RWPE2 (cell line): ENCODE measurements at places on chromosomes 12 and 14.

DNA sequence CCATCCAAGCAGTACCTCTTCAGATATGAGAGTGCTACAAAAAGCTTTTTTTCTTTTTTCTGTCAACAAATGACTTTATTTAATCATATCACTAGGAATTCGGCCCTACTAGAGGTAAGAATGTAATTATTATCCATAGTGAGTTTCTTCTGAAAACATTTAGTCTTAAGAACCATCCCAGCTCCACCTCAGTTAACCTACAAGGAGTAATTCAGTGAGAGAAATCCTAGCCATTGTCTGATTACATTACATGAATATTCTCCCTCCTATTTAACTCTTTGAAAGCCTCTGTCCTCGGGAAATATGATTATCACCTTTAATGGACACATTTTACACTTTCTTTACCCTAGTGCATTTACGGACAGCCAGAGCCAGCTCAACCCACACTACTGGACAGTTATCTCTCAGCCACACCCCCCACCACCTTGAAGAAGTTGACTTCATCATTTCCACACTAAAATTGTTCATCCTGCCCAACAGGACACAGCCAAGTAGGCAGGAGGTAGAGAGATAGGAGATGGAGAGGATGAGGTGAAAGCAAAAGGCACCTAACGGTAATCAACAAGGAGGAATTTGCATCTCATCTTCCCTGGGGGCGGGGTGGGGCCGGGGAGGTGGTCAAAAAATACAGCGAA, 1.3 kb downstream of the PPFIA2 start:
- no peak for DNase-seq

DNA sequence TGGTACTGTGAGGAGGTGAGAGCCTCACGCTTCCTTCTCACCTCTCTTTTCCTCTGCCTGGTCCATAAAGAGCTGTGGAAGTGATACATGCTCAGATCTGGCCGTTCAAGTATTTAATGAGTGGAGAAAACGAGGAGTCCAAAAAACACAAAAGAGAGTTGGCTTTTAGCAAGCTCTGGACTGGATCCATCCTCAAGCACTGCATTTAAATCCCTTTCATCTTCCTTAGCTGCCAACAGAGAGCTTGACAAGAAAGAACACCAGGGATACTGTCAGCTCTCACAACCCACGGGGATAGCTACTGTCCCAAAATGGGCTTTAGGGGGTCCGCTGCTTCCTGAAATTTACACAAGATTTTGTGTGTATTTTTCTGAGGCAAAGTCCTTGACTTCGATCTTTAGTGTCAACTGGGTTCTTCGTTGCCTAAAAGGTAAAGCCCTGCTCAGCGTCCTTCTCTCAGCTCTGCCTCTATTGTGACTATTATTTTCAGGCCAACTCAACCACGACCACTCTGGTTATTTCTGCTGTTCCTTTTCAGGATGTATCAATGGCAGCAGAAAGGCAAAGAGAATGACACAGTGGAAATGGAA, 120.9 kb downstream of the TMTC1 start:
- no peak for DNase-seq

DNA sequence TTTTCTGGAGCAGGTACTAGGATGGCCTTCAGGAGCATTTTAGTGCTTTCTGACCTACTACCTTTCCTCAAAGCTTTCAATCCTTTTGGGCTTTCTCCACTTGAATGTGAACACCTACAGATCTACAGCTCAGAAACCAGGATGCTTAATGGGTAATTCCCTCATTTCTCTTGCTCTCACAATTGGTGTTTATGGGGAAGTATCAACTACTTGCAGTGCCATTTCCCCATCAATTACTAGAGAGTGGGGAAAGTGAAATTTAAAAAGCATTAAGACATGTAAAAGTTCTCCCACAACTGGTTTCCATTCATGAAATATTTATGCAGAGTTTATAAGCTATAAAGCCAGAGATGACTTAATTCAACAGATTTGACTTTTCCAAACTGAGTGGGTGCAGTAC, 2.1 kb upstream of the YY1 start:
- DNase-seq: no peak

DNA sequence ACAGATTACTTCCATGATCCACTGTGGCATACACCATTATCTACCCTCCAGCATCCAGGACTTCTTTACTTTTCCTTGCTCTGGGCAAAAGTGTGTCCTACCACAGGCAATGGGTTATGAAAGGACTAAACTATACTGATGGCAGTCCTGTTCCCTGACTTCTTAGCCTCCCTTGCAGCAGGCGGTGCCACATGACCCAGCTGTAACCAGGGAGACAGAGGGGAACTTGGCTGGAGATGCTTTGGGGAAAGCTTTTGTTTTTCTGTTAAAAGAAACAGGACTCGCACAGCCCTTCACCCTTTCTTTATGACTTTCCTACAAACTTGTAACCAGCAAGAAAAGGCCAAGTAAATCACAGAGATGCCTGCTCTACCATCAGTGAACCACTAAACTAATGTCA, 394.4 kb downstream of the PCNX1 start:
- DNase-seq: no peak

DNA sequence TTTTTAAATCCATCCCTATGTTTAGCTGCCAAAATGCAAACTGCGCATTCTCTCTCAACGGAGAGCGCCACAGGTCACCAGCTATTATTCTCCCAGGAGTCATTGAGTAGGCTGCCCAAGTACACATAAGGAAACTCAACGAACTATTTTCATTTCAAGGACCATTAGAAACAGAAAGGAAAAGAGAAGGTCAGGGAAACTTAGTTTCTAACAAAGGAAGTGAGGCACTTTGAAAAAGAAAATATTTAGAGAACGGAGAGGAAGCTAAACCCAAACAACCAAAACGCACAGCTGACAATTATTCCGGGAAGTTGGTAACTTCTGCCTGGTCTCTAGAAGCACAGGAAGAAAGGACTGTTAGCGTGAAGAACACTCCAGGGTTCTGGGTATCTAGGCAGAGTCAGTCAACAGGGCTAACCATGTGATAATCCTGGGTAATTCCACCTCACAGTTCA, 23.5 kb downstream of the GPHB5 start:
- no peak for DNase-seq

GRCh38 chr14:69675877-69676416, 64.6 kb downstream of the SUSD6 start:
- no peak for DNase-seq

DNA sequence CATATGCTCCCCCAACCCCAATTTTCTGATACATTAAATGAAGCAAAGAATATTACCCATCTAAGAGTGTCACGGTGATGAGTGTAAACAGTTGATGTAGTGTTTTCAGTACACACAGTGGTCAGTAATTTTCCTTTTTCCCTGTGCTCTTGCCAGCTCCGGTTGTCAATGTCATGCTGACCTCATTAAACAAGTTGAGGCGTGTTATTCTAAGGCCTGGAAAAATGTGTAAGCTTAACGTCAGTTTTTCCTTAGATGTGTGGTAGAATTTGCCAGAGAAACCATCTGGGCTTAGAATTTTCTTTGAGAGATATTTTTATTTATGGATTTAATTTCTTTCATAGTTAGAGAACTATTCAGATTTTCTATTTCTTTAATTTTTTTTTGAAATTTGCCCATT, 11.7 kb upstream of the SERPINA6 start:
- DNase-seq: no peak

DNA sequence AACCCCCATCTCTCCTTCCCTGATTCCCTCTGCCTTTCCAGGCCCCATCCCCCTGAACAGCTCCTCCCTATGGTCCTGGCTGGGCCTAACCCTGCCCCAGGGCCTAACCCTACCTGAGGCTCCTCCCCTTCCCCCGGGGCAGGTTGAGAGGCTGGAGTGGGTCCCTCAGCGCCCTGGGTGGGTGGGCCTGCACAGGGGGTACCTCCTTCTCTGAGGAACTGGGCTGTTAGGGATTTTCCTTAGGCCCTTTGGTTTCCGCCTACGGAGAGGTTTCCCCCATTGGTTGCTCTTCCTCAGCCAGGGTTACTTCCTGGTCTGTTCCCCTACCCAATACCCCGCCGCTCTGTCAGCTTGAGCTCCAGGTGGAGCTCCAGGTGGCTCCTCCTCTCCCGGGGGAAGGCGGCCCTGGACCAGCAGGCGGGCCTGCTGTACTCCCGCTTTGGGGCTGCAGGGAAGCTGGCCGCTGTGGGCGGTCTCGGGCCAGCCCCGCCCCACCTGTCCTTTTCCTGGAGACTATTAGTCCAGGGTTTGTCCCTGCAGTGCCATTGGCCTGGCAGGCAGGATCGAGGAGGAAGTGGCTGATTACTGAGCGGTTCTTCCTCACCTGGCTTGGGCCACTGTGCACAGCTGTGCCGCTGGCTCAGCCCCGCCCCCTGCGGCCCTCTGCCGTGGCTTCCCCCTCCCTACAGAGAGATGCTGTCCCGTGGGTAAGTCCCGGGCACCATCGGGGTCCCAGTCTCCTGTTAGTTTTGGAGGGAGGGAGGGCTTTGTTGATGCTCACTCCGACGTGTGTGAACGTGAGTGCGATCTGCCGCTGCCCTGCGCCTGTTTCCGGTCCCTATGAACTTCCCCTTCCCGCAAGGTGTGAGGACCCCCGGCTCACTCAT, 2.5 kb downstream of the C12orf57 start:
- peak; percentile 98 for DNase-seq

- DNase-seq: no peak
These were observed 21.9 kb upstream of the CIPC start for GRCh38 chr14:77076113-77076631.

GRCh38 chr12:163406-163986, 50.5 kb downstream of the SLC6A12 start:
- DNase-seq: no peak
